ENCODE measurements at places on chromosomes 2 and 18. TPM values are rescaled to one million over a fixed set of nuclear protein-coding genes. Genes with fewer than 3 reads are reported as not detected.

PLCL1 gene
- total RNA-seq, result 1.2 TPM

C2orf80 gene
- total RNA-seq, result not detected

PECR gene
- 32.5 TPM for total RNA-seq

NRP2 gene
- 2.3 TPM for total RNA-seq

PAX8 gene
- total RNA-seq, result 1.7 TPM

EFHD1 gene
- total RNA-seq, result 2.7 TPM

APCDD1 gene
- not detected for total RNA-seq

- H3K4me1 ChIP-seq, result no peaks in the 10 kb centered on the region
- H3K27ac ChIP-seq, result no peak overlapping the region
- peaks cover 10% of the 10 kb centered on the region for H3K27me3 ChIP-seq
- H3K36me3 ChIP-seq, result no peaks in the 10 kb centered on the region
- no peak overlapping the region for H3K4me3 ChIP-seq
Measured at GRCh38 chr2:33122726-33123125, 176.0 kb downstream of the LTBP1 start.

DNA sequence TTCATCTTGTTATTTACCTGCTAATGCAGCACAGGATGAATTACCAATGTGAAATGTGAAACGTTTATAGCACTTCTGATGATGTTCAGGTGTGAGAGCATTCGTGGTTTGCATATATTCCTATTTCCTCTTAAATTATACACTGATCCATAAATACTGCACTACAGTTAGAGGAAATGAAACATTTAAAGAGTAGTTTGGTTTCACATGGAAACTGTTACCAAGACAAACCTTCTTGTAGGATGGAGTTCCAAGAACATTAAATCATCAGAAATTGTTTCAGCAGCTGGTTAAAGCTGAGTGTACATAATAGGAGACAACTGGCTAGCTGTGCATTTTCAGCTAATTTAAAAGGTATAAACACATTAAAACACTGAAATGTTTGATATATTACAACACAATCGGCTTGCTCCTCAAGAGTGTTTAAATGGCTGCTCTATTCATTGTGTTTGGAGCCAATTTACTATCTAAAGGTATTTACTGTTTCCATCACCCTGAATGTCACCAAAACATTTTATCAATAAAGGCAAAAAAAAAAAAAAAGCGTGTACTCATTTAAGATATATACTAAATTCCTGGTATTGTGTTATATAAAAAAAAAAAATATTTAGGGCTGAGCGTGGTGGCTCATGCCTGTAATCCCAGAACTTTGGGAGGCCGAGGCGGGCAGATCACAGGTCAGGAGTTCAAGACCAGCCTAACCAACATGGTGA, 100.6 kb downstream of the DYM start:
- peaks cover 10% of the 10 kb centered on the region for H3K36me3 ChIP-seq
- peaks cover 19% of the 10 kb centered on the region for H3K4me1 ChIP-seq
- no peak overlapping the region for H3K27ac ChIP-seq

GRCh38 chr2:239944694-239945551, 80.2 kb downstream of the NDUFA10 start:
- no peaks in the 10 kb centered on the region for H3K36me3 ChIP-seq
- DNase-seq, result peak; percentile 75

DNA sequence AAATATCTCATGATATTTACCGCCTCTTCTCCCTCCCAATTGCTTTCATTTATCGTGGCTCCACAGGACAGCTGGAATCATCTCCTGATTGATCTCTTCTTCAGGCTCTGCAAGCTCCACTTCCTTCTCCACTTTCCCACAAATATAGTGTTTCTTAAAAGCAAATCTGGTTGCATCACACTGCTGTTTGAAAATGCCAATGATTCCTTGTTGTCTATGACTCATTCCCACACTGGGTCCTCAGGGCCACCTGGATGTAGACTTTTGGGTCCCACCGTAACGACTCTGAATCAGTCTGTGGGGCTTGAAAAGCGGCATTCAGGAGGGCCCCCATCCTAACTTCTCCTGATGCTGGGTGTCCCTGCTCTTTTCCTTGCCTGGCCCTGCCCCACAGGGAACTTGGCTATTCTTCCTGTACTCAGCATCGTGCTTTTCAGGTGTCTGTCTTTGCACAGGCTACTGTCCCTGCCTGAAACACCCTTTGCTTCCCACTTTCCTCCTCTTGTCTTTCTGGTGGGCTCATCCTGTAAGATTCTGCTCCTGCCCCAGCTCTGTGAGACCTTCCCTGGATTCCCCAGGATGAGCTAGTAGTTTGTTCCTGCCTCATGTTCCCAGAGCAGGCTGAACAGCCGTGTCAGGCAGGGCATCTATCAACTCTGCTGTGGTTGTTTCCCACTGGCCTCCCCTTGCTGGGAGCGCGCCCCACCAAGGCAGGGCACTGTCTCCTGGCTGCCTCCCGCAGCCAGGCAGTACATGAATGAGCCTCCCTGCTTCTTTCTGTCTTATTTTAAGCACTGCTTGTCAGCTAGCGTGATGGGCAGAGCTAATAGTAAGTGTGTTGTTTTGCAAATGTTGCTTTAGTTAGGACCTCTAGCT, 111.9 kb downstream of the KCTD1 start:
- H3K36me3 ChIP-seq, result no peaks in the 10 kb centered on the region
- H3K27me3 ChIP-seq, result peaks cover 11% of the 10 kb centered on the region
- no peak for DNase-seq
- no peak overlapping the region for H3K4me3 ChIP-seq

- no peak overlapping the region for H3K4me3 ChIP-seq
- peaks cover 2% of the 10 kb centered on the region for H3K27me3 ChIP-seq
- H3K27ac ChIP-seq, result no peak overlapping the region
- no peaks in the 10 kb centered on the region for H3K36me3 ChIP-seq
Measured at GRCh38 chr2:133843551-133843950, 275.3 kb upstream of the NCKAP5 start.

DNA sequence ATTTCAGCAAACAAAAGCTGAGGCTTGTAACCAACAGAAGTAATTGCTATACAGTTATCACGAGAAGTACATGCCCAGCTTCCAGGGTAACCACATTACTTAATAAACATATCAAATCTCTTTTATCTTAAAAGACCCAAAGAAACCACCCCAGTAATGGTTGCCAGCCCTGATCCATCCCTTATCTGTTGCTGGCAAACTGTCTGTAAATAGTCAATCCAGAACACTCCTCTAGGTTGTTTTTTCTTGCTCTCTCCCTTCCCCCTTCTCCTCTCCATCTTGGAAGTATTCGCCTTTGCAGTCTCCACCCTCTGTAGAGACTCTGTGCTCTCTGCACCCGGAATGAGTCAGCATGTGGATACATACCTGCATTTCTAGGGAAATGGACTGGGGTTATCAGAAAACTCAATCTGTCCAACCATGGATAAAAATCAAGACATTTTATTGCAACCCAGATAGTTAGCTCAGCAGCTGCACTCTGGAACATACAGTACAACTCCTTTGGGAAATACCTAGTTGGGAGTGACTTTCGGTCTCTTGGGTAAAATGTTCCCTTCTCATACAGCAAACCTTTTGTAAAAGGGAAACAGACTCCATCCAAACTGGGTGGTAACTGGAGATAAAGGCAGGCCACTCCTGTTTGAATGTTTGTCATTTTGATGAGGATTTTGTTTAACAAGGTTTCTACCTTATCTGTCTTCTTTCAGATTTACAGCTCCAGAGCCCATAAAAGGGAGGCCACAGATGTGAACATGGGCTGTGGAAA, 123.5 kb upstream of the FOSL2 start:
- H3K36me3 ChIP-seq, result peaks cover 35% of the 10 kb centered on the region
- DNase-seq, result no peak

GRCh38 chr2:218270721-218271486, 585 bp downstream of the PNKD start:
- peaks cover 49% of the 10 kb centered on the region for H3K4me1 ChIP-seq
- H3K36me3 ChIP-seq, result peaks cover 46% of the 10 kb centered on the region
- no peaks in the 10 kb centered on the region for H3K27me3 ChIP-seq
- peak overlapping the region; percentile 89 for H3K4me3 ChIP-seq
- H3K27ac ChIP-seq, result peak overlapping the region; percentile 75

DNA sequence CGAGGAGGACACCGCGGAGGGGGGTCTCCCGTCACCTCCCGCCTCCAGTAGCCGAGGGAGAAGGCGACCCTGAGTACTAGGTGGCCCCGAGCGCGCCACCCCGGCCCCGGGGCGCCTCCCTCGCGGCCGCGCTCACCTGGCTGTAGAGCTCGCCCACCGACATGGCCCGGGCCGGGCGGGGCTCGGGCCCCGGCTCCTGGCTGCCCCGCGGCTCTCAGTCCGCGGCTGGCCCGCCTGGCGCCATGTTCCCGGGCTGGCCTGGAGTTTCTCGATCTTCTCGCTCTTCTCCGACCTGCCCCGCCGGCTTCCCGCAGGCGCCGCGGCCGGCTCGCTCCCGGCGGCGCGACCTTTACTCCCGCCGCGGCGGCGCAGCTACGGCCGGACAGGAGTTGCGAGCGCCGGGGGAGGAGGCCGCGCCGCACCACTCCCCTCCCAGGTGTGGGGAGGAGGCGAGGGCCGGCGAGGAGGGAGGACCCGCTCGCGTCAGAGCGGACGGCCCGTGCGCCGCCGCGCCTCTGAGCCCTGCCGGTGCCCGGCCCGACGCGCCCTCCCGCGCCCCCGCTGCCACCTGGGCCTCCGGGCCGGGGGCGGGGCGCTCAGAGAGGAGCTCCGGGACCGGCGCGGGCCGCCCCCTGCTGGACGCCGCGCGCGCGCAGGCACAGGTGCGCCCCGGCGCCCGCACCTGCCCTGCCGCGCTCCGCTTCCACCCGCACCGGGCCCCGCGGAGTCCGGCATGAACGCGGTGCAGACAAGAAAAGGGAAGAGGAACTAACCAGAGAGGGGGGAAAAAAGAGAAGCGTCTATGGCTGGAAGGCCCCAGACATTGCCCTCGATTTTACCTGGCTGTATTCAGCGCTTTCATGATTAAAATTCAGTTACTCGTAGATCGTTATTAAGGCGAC, at the start of gene MYO5B:
MYO5B (minus strand) TSS at position 517 of the 902 bp plus-strand sequence; CDS start at position 163, 354 bp downstream.
- no peaks in the 10 kb centered on the region for H3K36me3 ChIP-seq
- H3K4me1 ChIP-seq, result peaks cover 11% of the 10 kb centered on the region

DNA sequence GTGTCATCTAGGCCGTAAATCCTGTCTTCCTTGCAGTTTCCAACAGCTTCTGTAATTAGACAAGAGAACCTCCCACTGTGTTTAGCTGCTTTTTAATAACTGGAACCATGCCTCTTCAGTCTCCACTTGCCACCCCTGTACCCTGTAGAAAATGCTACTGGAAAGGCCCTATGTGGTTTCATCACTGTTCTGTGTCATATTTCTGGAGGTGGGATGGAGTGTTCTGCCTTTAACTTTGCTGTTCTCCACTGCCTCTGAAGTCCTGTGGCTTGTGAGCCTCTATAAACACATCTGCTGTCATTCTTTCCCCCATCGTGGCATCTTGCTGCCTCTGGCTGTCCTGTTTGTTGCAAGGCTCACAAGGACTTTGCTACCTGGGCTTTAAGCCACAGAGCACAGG, 17.9 kb downstream of the MGAT5 start:
- DNase-seq, result no peak
- H3K27me3 ChIP-seq, result peaks cover 2% of the 10 kb centered on the region
- H3K36me3 ChIP-seq, result peaks cover 24% of the 10 kb centered on the region
- H3K27ac ChIP-seq, result no peak overlapping the region
- H3K4me1 ChIP-seq, result peaks cover 5% of the 10 kb centered on the region

DNA sequence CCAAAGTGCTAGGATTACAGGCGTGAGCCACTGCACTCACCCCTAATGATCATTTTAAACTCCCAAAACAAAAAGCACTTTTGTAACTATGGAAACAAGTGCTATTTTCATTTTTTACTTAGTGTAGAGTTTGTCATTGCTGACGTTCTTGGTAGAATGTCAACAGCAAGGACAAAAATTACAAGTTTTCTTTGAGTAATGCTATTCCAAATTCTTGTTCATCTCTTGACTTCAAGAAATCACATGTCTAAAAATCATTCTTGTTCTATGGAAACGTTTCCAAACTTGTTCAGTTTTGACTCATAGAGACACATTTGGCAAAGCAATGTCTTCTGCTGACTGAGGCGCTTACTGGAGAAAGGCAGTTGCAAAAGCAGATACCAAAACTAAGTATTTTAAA, 82.6 kb downstream of the MBP start:
- no peaks in the 10 kb centered on the region for H3K27me3 ChIP-seq
- H3K36me3 ChIP-seq, result peaks cover 45% of the 10 kb centered on the region
- no peak overlapping the region for H3K4me3 ChIP-seq
- no peak for DNase-seq
- H3K4me1 ChIP-seq, result peaks cover 46% of the 10 kb centered on the region

GRCh38 chr2:68762665-68763064, 28.1 kb downstream of the ARHGAP25 start:
- DNase-seq, result no peak
- H3K27me3 ChIP-seq, result no peaks in the 10 kb centered on the region
- peaks cover 91% of the 10 kb centered on the region for H3K4me1 ChIP-seq
- peak overlapping the region; percentile 21 for H3K4me3 ChIP-seq

DNA sequence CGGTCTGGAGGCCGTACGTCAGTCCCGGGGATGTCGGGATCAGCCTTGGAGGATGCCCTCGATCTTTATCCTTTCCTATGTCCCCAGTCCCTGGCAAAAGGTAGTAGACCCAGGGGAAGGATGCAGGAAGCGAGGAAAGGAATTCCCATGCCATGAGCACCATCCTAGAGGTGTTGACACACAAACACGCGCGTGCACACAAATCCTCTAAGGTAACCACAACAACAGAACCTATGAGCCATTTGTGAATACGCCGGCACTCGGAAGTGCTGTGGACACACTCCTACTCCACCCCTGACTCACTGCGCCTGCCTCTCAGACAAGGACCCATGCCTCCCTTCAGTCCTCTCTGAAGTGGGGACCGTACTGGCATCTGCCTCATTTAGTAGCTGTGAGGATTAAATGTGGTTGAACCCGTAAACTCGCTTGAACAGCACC, 11.3 kb upstream of the MLPH start:
- H3K4me3 ChIP-seq, result peak overlapping the region; percentile 32
- peaks cover 6% of the 10 kb centered on the region for H3K4me1 ChIP-seq
- peaks cover 30% of the 10 kb centered on the region for H3K27me3 ChIP-seq
- no peak overlapping the region for H3K27ac ChIP-seq
- H3K36me3 ChIP-seq, result no peaks in the 10 kb centered on the region

Data from activated CD4-positive, alpha-beta memory T cell treated with anti-CD3 and anti-CD28 coated beads, Interleukin-2, amount 10 ng/mL, durations not matched to agents 7 days and 5 days (primary cell).